ENCODE measurements at places on chromosomes 2 and 18.
A peak's percentile ranks its signal among the peaks of the same experiment; 100 is the strongest.

DNA sequence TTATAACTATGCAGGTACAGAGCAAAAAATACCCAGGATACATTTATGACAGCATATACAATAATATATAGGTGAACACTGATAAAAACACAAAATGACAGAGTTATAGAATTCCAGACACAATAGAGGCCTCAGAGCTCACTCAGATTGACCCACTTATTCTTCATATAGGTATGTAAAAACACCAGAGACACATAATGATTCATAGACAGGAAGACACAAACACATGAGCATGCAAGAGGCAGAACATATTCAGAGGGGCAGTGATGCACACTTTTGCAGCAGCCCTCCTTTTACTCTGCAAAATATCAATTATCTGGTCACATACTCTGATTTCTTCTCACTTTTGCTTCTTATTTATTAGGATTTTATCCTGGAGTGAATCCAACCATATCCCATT lies 633.3 kb upstream of the ACVR2A start:
- DNase-seq = no peak

DNA sequence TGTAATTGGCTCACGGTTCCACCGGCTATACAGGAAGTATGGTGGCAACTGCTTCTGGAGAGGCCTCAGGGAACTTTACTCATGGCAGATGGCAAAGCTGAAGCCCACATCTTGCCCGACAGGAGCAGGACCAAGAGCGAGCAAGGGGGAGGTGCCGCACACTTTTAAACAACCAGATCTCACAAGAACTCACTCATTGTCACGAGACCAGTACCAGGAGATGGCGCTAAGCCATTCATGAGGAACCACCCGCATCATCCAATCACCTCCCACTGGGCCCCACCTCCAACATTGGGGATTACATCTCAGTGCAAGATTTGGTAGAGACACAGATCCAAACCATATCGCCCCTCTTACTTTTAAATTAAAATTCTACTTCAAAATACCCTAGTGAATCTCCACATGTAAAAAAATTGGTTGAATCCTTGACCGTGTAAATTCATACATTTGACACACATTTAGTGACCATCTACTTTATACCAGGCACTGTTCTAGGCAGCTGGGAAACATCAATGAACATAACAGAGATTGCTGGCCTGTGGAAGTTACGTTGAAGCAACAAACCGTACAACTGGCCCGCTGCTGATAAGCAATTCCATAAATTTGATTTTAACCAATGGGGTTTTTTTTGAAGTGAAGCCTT lies 87.6 kb downstream of the ALPK2 start:
- peak; percentile 8 for DNase-seq

- DNase-seq = no peak
These were observed 220.5 kb downstream of the PMAIP1 start for GRCh38 chr18:60120231-60120750.

- DNase-seq = no peak
These were observed 39.2 kb upstream of the PNPT1 start for GRCh38 chr2:55732854-55733253.

- DNase-seq = no peak
These were observed 35.3 kb downstream of the ACVR1C start for GRCh38 chr2:157593411-157593810.

GRCh38 chr18:2979129-2979528 lies 33.8 kb downstream of the LPIN2 start:
- peak; percentile 69 for DNase-seq
